CD8-positive, alpha-beta T cell (primary cell): ENCODE measurements at places on chromosomes 4 and X.

GRCh38 chrX:21559417-21559816, 98.7 kb downstream of the KLHL34 start:
- no peak for DNase-seq

DNA sequence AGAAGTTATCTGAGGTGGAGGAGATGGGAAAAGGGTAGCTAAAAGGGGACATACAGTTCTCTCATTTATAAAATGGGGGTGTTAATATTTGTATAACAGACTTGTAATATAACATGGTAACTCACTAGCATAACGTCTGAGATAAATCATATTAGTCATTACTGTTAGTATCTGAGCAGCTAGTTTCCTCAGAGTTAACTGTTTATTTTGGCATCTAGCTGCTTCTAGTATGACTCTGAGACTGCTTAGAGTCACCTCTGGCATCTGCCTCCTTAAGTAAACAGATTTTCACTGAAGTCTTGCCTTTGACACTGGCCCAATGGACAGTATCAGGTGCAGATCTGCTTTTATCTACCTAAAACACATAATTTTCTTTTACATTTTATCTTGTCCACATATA, 58.1 kb downstream of the SLC30A9 start:
- DNase-seq, result no peak

GRCh38 chr4:173835903-173836302, 305.9 kb upstream of the HAND2 start:
- no peak for DNase-seq

DNA sequence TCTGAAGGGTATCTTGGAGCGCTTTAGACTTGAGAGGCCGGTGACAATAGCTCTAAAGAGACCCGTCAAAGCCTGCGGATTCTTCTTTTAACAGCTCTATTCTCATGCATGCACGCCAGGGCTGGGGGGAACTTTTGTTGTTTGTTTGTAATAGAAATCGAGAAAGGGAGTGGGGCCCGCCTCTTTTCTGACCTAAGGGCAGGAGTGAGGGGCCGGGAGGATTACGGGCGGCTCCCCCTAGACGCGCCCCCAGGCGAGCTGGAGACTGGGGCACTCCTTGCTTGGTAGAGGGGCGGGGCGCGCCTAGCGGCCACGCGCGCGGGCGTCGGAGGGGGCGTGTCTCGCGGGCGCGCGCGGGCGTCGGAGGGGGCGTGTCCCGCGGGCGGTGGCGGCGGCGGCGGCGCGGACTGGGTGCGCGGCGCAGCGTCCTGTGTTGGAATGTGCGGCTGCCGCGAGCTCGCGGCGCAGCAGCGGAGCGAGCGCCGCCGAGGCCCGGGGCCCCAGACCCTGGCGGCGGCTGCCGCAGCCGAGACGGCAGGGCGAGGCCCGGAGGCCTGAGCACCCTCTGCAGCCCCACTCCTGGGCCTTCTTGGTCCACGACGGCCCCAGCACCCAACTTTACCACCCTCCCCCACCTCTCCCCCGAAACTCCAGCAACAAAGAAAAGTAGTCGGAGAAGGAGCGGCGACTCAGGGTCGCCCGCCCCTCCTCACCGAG, at the start of gene REST:
Gene REST (plus strand): TSS at position 412 of the 717 bp plus-strand sequence. CDS start 2,739 bp downstream, outside the sequence.
- peak; percentile 81 for DNase-seq

DNA sequence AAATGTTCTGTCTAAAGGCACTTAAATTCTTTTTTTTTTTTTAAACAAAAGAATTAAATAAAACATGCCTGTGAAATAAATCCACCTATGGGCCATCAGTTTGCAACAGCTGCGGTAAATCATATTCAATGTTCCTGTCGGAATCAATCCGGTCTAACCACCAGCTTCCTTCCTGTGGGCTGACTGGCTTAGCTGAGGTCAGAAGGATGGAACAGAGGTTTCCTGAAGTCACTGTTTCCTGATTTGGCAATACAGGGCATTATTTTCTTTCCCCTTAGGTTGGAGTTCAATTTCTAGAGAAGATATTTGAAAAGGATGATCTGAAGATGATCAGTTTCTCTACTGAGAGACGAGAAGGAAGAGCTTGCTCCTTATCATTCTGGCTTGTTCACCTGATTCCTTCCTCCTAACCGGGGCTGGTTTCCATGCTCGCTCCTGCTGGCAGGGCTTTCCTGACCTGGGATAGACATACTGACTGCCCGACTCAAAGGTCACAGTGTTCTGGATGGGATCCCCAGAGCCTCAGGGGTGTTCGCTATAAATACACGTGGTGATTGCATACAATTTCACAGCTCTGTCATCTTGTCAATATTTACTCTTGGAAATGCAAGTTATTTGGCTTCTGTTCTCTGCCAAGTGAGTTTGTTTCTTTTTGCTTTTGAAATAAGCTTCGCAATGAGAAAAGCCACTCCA, 21.7 kb downstream of the PDLIM3 start:
- DNase-seq, result no peak

DNA sequence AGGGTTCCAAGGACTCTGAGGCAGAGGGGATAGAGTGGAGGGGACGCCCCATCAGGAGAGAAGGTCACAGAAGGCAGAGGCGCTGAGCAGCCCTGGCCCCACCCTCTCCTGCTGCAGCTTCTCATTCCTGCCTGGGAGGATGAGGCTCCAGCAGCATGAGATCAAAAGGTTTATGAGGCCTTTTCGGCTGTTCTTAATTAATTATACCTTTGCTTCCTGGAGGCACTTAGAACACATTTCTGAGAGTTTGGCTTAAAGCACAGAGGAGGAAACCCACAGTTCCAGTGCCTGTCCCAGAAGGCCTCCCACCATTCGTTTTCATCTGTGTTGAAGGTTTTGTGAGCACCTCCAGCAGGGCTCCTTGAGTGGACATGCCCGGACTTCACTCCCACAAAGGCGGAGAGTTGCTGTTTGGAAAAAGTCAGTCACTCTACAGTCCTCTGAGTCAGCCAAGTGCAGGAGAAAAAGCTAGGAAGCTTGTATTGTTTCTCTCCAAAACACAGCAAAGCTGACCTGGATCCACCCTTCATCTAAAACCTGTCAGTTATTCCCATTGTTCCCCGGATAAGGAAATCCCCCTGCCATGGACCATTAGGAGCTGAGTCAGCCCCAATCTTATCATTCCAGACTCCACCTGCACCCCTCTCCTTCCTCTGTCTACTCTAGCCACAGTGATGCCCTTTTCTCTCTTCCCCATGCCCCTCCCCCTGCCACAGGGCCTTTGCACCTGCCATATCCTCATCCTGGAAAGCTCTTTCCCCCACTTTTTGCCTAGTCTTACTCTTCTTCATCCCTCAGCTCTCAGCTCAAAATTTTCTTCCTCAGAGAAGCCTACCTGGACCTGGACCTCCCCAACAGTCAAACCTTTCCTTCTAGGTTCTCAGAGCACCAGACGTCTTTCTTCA, 276.8 kb downstream of the FBXW7 start:
- DNase-seq, result no peak

GRCh38 chr4:153448003-153448731, 18.0 kb upstream of the TMEM131L start:
- no peak for DNase-seq

DNA sequence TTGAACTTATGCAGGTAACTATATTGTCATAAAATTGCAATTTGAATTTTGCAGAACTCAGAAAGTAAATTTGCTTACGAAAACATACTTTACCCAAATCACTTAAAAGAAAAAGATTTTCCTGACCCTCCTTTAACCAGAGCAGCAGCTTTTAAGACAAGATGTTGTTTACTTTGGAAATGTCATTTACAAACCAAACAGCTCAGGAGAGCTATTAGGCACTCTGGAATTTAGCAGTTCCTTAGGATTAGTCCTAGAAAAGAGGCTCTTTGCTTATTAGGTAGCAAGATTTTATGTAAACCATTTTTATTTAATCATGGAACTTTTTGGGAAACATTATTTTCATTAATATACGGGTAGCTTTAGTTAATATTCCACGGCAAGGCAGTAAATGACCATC, 765.7 kb upstream of the POU3F4 start:
- no peak for DNase-seq

GRCh38 chrX:40719731-40720130, 15.6 kb downstream of the MED14 start:
- no peak for DNase-seq

DNA sequence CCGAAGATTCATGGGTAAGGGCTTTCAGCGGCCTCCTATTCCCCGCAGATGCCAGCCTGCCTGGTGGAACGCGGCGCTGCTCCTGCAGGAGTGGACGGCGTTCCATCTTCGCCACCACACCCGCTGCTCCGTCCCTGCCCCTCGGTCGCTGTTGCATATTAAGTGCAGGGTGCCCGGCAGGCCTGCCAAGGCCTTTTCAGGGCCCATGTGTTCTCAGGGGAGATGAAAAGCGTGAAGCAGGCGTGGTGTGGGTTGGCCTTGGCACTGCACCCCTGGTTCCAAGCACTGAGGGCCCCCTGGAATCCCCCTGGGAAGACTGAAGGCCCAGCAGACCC, 52.0 kb downstream of the SORCS2 start:
- DNase-seq, result no peak

DNA sequence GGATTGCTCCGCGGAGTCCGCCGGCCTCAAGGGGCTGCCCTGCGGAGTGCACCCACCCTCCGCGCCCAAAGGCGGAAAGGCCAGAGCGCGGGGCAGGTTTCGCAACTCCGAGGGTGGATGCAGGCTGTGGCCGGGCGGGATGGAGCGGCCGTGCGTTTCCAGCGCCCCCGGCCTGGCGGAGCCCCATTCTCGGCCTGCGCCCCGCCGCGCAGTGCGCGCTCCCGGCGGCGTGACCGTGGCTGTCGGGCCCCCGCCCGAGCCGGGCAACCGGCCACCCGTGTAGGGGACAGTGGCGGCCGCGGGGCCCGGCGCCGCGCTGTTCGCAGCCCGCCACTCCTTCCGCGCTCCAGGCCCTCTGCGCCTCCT, 331 bp downstream of the SETD7 start:
- no peak for DNase-seq

DNA sequence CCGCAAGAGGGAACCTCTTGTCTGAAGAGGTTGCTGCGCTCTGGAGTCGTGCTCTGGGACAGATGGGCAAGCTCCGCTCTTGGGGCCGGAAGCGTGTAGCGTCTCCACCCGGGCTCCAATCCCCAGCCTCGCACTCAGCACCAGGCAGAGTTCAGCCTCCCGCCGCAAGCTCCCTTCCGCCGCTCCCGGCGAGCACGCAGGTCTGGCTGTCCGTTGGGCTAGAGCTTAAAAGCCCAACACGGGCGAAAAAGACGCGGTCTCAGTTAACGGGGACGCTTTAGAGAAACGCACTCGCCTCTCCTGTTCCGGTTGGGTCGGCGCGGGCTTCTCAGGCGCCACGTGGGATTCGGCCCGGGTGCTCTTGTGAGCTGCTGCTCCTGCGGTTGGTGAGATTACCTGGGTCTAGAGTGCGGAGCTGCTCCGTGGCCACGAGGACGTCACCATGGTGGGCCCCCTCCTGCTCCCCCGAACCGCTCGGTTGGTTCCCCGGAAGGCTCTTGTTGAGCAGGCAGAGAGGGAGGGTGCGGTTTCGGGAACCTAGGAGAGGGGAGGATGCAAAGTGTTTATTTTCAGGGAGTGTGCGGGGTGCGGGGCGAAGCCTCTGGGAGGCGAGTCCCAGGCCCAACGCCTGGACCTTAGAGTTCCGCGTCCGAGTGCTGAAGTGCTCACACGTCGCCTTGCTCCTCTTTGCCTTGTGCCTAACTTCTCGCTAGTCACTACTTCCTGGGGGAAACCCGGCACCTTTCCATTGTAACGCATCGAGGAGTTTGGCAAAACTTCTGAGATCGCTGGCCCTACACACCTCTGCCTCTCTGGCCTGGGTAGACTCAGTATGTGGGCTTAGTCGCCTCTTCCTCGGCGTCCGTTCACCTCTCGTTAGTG, at the start of gene TMA16:
Gene TMA16 (plus strand): TSS at position 331 of the 882 bp plus-strand sequence. CDS start 112 bp downstream, at position 443.
- DNase-seq, result peak; percentile 74

- DNase-seq, result no peak
Measured at GRCh38 chr4:159977907-159978617, 875.2 kb downstream of the RAPGEF2 start.

GRCh38 chrX:420496-421223, 34.0 kb upstream of the PPP2R3B start:
- no peak for DNase-seq

DNA sequence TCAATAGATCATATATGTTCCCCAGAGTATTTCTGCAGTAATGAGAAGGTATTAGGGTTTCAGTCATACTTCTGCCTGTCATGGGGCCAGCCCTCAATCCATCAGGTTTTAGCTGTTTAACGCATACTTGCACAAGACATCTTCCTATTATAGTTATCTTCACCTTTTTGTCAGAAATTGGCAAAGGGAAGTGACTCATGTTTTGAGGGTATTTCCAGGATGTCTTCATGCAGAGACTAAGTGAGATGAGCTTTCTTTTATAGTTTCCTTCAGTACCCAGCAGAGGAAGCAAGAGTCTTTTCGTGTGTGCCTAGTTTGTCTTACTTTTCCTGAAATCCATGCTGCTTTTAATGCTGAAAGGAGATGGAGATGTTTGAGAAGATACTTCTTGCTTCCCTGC, 9.5 kb downstream of the CSTF2 start:
- peak; percentile 63 for DNase-seq

GRCh38 chr4:153142700-153143438, 61.4 kb upstream of the TRIM2 start:
- DNase-seq, result peak; percentile 59
